ENCODE measurements at places on chromosomes 2 and 18.

DNA sequence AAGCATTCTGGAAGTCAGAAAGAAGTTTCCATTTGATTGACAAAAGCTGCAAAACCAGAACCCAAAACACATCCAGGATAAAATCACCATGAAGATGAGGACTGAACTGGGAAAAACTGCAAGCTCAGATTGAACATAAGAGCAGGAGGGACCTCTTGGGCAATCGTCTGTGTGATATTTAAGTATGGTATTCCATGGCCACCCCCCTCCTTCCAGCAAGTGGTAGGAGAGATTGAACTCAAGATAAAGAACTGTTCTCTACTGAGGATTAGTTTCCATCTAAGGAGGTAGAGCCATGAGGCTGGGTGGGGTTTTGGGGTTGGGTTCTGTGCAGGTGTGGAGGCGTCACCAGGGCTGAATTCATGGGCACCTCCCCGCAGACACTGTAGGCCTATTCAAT is 251.1 kb downstream of the NCKAP5 start:
- no peak for DNase-seq

GRCh38 chr2:3462493-3463104 is 56.7 kb downstream of the ADI1 start:
- no peak for DNase-seq

DNA sequence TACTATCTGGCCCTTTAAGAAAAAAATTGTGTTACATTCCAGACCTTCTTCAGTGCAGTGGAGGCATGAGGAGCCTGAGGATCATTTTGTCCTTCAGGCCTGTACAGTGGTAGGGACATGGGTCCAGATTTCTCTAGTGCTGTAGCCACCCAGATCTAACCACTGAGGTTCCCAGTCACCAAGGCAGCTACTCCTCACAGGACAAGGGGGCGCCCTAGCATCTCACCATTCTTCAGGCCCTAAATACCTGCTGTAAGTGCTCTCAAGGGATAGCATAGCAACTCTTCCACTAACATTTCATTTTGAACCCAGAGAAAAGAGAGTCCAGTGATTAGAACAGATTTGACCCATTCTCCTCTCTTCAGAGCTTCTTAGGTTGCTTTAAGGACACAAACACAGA is 1533.0 kb downstream of the LRP1B start:
- no peak for DNase-seq

GRCh38 chr18:9094307-9095226 is 7.9 kb upstream of the NDUFV2 start:
- DNase-seq, result peak; percentile 69

- DNase-seq, result no peak
Observed at GRCh38 chr2:15826273-15826717, 114.1 kb upstream of the MYCN start.

DNA sequence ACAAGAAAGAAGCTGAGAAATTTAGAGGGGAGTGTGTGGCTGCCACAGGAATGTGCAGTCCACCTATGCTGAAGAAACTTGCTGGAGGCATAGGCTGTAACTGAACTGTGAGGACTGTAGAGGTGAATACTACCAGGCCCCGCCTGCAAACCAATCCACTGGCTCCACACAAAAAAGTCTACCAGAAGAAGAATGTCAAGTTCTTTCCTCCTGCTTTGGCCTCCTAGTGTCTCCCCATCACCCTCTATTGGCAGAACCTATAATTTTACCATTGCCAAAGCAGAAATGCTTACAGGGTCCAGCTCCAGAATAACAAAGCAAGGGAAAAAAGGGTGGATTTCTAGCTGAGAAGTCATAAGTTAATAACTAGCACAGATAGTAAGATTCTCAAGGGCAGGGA is 5.9 kb upstream of the ATP5MC3 start:
- no peak for DNase-seq

DNA sequence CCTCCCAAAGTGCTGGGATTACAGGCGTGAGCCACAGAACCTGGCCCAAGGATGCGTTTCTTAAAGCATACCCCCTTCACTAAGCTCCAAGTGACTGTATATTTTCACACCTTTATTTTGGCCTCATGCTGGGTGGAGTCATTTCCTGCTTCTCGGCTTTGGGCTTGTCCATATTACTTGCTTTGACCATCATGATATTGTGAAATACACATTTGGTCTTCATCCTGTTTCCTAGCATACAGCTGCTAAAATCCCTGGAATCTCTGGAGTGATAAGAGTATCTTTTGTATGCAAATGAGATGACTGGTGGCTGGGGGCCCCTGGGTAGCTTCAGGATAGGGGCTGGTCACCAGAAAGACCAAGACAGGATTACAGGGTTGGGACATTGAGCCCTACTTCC is 17.6 kb upstream of the COLEC12 start:
- DNase-seq, result no peak

DNA sequence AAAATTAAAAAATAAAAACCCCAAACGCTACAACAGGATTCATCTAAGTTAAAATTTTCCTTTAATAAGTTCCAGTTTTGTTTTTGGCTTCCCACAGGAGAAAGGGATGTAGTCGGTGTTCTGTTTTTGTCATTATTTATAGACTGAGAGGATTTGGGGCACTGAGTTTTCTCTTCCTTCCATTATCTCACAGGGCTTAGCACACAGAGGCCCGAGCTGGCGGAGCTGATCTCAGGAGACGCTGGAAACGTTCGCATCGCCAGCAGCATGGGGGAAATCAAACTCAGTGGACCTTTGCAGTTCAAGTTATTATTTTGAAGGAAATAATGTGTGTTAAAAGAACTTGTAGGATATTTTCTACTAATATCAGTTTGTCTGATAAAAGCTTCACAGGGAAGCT is 669.7 kb upstream of the SALL3 start:
- no peak for DNase-seq

- peak; percentile 16 for DNase-seq
Observed at GRCh38 chr2:12106440-12107080, 360.1 kb downstream of the LPIN1 start.

DNA sequence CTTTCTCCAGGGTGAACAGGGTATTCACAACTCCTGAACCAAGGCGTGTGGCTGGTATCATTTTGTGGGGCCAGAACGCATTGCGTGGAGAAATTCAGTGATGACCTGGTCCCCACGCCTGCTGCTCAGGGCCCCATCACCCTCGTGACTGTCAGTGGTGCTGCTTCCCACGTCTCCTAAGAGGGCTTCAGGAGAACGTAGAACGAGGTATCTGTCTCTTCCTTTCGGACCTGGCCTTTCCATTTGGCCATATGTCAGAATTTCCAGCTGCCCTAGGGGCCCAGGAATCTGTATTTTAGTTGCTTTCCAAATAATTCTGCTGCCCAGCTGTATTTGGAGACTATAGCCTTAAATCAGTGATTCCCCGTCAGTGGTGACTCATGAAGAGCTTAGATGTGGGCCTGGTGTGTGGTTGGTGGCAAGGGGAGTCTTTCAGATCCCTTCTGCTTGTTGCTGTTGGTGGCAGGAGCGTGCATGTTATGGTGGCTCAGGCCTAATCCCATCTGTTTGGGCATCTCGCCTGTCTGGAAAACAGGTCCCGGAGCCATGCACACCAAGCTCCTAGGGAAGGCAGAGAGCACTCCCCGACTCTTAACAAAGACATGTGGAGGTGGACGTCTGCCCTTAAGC is 56.4 kb downstream of the NPAS2 start:
- DNase-seq, result no peak

DNA sequence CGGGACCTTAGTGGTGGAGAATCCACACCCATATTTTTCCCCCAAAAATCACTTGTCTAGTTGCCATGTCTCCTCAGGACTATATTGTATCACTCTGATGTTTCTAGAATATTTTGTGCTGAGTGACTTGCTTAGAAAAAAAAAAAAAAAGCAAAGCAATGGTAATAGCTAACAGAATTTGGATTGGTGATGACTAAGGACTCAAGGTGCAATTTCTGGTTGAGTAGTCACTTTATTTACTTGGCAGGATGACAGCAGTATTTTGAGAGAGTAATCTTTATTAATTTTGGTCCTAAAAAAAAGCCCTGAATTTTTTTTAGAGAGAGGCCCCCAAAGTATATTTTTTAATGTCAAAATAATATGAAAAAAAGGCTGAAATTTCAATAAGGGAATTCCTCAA is 32.8 kb upstream of the MYO3B start:
- DNase-seq, result no peak

DNA sequence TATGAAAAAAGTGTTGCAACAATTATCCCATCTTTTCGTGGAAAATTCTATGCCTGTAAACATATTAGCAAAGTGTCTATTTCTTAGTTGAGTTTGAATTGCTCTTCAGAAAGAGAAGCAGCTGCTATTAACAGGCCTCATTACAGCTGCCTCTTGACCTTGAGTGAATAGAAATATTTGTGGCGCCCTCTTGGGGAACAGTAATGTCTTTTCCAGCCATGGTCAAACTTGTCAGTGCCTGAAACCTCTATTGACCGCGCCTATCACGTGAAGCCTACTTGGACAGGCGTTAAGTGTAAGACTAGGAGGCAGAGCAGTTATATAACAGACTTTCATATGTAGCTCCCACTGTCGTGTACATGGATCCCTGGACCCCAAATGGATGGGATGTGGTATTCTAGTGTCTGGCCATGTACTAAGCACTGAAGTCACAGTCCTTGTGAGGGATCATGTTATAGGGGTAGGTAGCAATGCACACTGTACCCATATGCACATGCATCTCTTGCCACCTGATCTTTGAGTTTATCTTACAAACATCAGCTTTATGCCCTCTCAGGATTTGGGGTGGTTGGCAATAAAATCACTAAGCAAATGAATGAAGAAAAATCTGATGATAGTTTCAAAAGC is 245.0 kb downstream of the PTGR3 start:
- peak; percentile 29 for DNase-seq

DNA sequence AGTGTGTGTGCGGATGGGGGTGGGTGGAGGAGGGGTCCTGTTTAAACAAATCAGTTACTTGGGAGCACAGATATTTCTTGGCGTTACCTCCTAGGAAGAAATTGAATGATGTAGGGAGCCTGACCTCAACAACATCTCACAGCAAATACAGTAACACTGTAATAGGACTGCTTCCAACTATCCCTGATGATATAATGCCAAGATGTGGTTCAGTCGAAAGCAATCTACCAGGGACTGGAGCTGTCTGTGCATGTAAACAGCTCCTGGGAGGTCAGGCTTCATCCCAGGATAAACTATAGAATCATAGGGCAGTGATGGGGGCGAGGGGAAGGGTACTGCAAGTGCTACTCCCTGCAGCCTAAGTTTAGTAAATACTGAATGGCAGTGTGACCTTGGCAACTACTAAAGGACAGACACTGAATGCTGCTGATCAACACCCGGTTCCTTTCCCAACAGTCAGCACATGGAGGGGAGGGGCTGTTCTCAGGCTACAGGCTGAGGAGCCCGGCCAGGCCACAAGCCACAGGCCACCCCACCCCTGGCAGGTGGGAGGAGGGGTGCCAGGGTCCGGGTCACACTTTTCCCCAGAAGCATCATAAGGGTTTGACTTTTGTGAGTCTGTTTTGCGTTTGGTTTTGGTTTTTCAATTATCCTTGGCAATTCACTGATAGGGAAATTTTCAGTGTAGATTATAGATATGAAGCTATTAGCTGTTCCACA is 85.3 kb upstream of the ZNF397 start:
- DNase-seq, result no peak

DNA sequence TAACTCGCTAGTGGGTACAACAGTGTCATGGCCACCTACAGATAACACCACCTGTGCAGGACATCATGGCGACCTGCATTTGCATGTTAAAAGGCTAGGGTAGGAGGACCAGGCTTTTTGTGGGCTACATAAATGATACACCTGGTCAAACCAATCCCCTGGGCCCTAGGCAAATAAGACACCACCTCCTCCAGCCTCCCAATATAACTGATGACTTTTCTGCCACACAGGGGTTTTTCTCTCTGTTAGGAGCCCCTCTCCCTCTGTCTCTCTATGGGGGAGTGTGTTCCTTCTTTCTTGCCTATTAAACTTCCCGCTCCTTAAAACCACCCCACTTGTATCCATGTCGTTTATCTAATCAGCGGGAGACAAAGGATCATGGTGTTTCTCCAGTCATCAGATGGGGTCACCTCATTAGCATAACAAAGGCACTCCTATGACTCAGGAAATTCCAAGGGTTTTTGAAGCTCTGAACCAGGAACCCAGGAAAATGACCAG is 10.8 kb upstream of the BUB1 start:
- no peak for DNase-seq
